Pancreas (tissue), 10 donors: ENCODE measurements at places on chromosomes 7 and 10.

DNA sequence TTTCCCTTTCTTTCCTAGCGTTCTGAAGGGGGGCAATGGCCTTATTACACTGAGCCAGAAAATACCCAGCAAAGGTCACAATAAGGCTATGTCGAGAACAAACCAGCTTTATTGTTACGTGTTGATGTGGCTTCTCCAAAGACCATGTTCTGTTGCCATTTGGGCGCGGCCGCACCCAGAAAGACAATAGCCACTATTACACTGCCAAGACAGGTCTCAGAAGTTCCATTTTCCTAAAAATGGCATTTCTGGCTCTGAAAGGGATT lies 77.8 kb downstream of the PROSER2 start:
- DNase-seq, result no peak
- no peaks in the 10 kb centered on the region for H3K4me1 ChIP-seq
- H3K4me3 ChIP-seq, result no peak overlapping the region
- no peak overlapping the region for H3K27ac ChIP-seq
- H3K27me3 ChIP-seq, result no peaks in the 10 kb centered on the region
- H3K36me3 ChIP-seq, result no peaks in the 10 kb centered on the region

DNA sequence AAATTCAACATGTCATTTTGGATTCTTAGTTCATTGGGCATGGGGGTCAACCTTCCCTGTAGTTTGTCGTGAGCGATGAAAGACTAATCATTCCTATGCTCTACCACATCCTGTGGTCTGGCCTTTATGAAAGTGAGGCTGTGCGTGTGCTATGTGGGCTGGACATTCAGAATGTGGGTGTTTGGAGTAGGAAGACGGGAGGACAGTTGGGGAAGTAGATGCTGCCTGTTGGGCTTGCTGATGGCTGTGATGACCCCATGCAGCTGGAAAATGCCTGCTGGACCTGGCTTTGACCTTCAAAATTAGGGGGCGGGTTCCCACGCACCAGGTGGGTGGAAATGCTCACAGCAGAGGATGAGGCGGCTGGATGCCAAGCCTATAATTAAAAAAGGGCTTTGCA lies 90.9 kb upstream of the MKI67 start:
- H3K4me3 ChIP-seq, result no peak overlapping the region
- no peaks in the 10 kb centered on the region for H3K27me3 ChIP-seq

GRCh38 chr10:17348011-17348500 lies 106.3 kb downstream of the ST8SIA6 start:
- H3K36me3 ChIP-seq, result no peaks in the 10 kb centered on the region
- peak overlapping the region; percentile 55 for H3K27ac ChIP-seq
- no peak for DNase-seq
- H3K27me3 ChIP-seq, result no peaks in the 10 kb centered on the region
- peak overlapping the region; percentile 26 for H3K4me3 ChIP-seq
- no peaks in the 10 kb centered on the region for H3K4me1 ChIP-seq

- H3K27me3 ChIP-seq, result no peaks in the 10 kb centered on the region
- H3K27ac ChIP-seq, result no peak overlapping the region
- no peaks in the 10 kb centered on the region for H3K36me3 ChIP-seq
- H3K4me3 ChIP-seq, result no peak overlapping the region
- no peak for DNase-seq
These were observed 27.3 kb upstream of the CABCOCO1 start for GRCh38 chr10:61635471-61635870.

DNA sequence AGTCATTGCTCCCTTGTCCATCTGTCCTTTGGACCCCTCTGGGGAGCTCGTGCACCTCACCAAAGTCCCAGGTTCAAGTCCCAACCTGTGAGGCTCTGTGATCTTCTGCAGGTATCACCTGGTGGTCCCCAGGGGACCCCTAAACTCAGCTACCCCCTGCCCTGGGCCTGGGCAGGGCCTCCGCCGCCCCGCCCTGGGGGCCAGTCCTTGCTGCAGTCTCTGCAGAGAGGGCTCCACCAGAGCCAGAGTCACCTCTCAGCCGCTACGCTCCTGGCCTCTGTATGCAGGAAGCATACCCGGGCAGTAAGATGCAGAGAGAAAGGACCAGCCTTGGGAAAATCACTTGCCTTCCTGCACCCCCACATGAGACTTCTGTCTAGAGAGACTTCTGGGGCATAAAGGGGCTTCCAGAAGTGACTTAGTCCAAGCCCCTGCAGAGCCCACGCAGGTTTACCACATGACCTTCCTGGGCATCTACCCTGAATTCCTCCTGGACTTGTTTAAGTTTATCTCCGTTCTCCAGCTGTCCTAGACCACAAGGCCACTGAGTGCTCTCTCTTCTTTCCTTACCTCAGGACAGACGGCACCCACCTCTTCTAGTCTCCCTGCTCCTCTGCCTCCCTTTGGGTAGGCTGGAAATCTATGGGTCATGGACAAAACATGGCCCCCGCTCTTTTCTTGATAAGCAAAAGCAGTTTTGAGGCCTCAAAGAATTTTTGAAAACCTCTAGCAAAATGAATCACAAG lies 21.2 kb downstream of the CALML5 start:
- no peaks in the 10 kb centered on the region for H3K4me1 ChIP-seq
- no peaks in the 10 kb centered on the region for H3K27me3 ChIP-seq
- H3K4me3 ChIP-seq, result no peak overlapping the region
- no peak for DNase-seq

DNA sequence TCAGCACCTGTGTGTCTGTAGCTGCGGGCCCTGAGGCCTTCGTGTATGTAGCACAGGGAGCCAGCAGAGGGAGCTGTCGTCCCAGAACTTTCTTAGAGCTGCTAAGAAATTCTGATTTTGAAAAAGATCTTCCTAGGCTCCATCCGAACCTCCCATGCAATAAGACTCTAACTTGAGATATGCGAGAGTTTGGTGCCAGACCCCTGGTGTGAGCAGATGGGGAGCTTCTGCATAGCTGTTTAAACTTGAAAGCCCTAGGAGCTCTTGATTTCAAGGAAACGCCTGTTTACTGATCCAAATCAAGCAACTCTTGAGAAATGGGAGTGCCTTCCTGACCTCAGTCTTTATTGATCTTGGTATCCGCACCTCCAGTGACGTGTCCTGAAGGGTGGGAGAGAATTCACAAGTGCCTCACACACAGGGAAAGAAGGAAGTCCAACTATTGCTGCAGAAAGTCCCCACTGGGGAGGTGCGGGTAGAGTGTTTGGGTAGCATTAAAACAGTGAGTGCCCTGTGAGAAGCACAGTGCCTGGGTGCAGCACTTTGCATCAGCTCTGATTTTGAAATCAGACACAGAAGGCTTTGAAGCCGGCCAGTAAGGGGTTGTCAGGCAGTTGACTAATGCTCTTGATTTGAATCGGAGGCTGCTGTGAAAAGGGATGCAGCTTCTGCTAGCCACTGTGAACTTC lies 66.4 kb upstream of the STRIP2 start:
- no peak overlapping the region for H3K4me3 ChIP-seq
- peaks cover 11% of the 10 kb centered on the region for H3K4me1 ChIP-seq
- peak; percentile 80 for DNase-seq

GRCh38 chr7:133016604-133017003 lies 65.3 kb downstream of the CHCHD3 start:
- no peaks in the 10 kb centered on the region for H3K27me3 ChIP-seq

DNA sequence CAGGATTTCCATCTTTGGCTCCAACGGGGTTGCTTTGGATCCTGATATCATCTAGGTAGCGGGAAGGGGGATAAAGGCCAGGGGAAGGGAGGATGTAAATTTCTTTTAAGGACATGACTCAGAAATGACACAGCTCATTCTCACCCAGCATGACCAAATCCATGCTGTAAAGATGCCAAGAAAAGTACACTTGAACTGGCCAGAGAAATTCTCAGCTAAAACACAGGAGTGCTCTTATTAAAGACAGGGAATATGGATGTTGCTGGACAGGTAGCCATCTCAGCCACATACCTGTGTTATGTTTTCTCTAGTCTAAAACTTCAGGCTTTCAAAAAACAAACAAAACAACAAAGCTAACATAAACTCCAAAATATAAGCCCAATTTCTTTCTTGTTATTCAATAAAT lies 68.3 kb downstream of the NAMPT start:
- no peaks in the 10 kb centered on the region for H3K36me3 ChIP-seq
- peak overlapping the region; percentile 40 for H3K27ac ChIP-seq
- peaks cover 15% of the 10 kb centered on the region for H3K4me1 ChIP-seq
- DNase-seq, result peak; percentile 19
- no peak overlapping the region for H3K4me3 ChIP-seq

GRCh38 chr7:90536449-90536848 lies 59.7 kb upstream of the CDK14 start:
- H3K4me3 ChIP-seq, result no peak overlapping the region
- no peaks in the 10 kb centered on the region for H3K27me3 ChIP-seq
- no peak overlapping the region for H3K27ac ChIP-seq
- no peaks in the 10 kb centered on the region for H3K4me1 ChIP-seq
- H3K36me3 ChIP-seq, result no peaks in the 10 kb centered on the region
- DNase-seq, result no peak

GRCh38 chr7:84949501-84949900 lies 237.4 kb downstream of the SEMA3D start:
- H3K27me3 ChIP-seq, result no peaks in the 10 kb centered on the region
- DNase-seq, result no peak
- no peaks in the 10 kb centered on the region for H3K36me3 ChIP-seq
- no peak overlapping the region for H3K27ac ChIP-seq
- no peaks in the 10 kb centered on the region for H3K4me1 ChIP-seq
- H3K4me3 ChIP-seq, result no peak overlapping the region

DNA sequence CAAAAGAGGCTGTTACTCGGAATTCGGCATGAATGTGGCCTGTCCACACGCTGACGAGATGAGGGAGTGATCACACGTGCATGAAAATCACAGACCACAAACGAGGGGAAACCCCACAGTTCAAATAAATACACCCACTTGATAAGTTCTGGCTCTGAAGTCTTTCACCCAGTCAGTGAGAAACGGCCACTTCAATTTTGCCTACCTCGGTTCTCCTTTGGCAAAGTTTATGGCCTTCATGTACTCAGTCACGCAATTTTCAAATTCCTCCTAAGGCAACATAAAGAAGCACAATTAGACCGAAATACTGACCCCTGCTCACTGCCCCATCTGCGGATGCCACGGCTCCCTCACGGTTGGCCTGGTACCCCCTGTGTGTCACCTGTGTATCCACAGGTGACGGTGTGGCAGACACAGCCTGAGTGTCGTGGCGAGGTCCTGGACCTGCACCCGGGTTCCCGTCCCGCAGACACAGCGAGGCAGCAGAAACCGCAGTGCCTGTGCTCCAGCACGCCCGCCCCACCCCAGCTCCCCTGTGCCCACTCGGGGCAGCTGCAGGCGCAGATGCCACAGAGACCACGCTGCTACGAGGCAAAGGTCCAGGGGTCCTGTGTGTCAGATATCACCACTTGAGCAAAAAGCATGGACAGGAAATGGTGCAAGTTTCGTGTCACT lies 1.4 kb downstream of the CFAP46 start:
- H3K4me1 ChIP-seq, result peaks cover 6% of the 10 kb centered on the region
- DNase-seq, result no peak
- no peak overlapping the region for H3K4me3 ChIP-seq
- no peaks in the 10 kb centered on the region for H3K27me3 ChIP-seq

GRCh38 chr7:133704453-133704852 lies 422.7 kb upstream of the LRGUK start:
- no peaks in the 10 kb centered on the region for H3K27me3 ChIP-seq
- no peak overlapping the region for H3K4me3 ChIP-seq
- H3K36me3 ChIP-seq, result no peaks in the 10 kb centered on the region
- DNase-seq, result no peak
- no peaks in the 10 kb centered on the region for H3K4me1 ChIP-seq

DNA sequence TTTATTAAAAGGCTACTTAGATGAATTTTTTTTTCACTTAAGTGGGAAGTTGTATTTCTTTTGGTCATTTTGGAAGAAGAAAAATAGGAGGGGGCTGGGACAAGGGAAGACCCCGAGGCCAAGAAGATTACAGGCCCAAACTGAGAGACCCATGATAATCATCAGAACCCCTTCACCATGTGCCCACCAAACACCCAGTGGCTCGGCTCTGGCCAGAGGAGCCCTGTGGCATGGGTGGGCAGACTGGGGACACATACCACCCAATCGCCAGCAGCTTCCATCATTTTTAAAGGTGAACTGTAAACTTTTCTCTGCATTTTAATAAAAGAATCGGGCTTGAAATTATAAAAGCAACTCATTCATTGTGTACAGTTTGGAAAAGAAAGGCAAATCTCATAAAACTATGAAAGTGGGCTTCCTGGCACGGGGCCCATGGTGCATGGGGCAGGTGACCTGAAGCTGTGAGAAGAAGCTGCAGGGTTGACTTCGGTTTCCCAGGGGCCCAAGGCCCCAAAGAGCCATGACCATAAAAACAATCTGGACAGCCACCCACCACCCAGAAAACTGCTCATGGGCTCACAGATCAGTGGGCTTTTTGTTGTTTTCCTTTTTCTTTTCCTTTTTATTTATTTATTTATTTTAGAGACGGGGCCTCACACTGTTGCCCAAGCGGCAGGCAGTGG lies 29.4 kb upstream of the RET start:
- H3K36me3 ChIP-seq, result no peaks in the 10 kb centered on the region
- H3K27me3 ChIP-seq, result no peaks in the 10 kb centered on the region
- H3K4me1 ChIP-seq, result no peaks in the 10 kb centered on the region

GRCh38 chr7:127592550-127592949 lies 986 bp upstream of the FSCN3 start:
- peaks cover 4% of the 10 kb centered on the region for H3K36me3 ChIP-seq
- no peak for DNase-seq

GRCh38 chr7:50730446-50731400 lies 52.0 kb downstream of the GRB10 start:
- no peaks in the 10 kb centered on the region for H3K36me3 ChIP-seq
- H3K27me3 ChIP-seq, result no peaks in the 10 kb centered on the region
- DNase-seq, result no peak

GRCh38 chr10:18561861-18562551 lies 89.4 kb downstream of the NSUN6 start:
- H3K4me3 ChIP-seq, result no peak overlapping the region
- H3K36me3 ChIP-seq, result peaks cover 1% of the 10 kb centered on the region
- DNase-seq, result no peak
- H3K27me3 ChIP-seq, result no peaks in the 10 kb centered on the region
- no peaks in the 10 kb centered on the region for H3K4me1 ChIP-seq
